ENCODE measurements at places on chromosomes 11 and 22.

DNA sequence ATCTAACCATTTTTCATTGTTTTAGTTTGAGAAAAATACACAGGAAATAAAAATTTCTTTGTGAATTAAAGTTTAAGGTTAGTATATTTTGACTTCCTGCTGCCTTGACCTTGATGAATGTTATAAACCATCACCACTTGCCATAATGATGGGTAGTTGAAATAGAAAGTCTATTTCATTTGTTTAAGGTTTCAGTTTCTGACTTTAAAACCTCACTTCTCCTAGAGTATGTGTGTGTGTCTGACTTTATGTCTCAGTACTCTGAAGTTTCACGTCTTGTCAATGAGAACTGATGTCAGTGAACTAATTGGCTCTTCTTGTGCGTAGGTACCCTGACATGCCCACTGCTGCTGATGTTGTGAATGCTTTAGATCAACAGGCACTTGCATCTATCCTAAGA lies 188.2 kb downstream of the METTL15 start:
- DNase-seq: no peak

DNA sequence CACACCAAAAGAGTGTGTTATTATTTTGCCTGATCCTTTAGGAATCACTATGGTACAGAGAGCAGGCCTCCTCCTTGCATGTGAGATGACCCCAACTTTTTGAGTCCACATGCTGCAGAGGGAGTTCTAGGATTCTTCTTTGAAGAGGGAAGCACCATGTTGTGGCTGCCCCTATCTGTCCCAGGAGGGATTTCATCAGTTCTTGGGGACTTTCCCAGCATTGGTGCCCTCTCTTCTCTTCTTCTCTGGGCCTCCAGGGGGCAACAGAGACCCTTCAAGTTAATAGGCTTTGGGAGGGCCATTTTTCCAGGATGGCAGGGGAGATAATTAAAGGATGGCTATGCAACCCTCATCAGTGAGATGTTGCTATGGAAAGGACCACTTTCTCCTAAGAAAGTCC lies 3.6 kb downstream of the MMP1 start:
- DNase-seq: no peak

GRCh38 chr11:64619196-64619595 lies 28.2 kb downstream of the SLC22A12 start:
- DNase-seq: no peak

- no peak for DNase-seq
Measured at GRCh38 chr11:118092907-118093571, 6.3 kb upstream of the SMIM35 start.

GRCh38 chr11:23263466-23263865 lies 403.2 kb upstream of the CCDC179 start:
- DNase-seq: no peak

DNA sequence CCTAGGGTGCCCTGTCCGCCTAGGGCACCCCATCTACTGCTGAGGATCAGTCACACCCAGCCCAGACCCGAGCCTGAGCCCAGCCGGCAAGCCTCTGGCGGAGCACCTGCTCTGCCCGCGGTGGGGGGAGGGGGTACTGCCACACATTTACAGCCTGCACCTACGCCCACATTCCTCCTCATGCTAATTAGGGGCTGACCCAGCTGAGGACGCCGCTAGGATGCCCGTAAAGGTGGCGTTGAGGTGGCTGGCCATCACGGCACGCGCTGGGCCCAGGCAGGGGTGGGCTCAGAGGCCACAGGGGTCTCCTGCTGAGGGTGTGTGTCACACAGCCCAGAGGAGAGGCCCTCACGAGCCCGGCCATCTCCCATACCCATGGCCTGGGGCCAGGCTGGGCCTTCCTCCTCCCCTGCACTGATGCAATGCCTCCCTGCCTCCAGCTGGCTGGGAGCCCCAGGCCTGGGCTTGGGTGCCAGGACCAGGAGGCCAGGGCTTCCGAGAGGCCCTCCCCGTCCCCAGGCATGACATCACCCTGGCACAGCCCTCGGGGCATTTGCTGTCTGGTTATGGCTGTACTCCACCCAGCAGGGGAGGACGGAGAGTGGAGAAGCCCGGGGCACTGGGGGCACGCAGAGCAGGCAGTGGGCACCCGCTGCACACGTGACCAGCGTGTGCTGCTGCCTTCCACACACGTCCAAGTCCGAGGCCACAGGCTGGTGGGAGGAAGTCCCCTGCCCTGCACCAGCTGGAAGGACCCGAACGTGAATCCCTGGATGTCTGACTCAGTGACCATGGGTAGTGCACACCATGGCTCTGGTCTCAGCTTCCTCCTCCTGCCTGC lies 12.7 kb downstream of the DUSP8 start:
- DNase-seq: no peak

DNA sequence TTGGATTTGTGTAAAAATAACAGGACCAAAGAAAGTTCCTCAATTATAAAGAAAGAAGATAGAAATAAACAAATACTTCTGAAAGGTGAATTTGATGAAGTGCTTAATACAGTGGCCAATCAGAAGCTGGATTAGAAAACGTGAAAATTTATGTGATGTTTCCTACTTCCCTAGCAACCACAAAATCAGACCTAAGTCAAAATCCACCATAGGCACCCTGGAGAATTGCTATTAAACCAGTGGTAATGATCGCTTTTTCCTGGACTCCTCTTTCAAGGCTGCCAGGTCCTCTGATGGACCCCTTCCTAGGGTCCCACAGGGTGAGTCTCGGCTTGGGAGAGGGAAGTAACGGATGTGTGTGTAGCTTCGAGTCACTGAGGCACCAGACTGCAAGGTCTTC lies 9.6 kb downstream of the WT1 start:
- DNase-seq: no peak
